ENCODE measurements at places on chromosomes 7 and 10. TPM values are rescaled to one million over a fixed set of nuclear protein-coding genes. Genes with fewer than 3 reads are reported as not detected.

Gene TAF3
- 6.5 TPM for total RNA-seq

Gene FFAR4
- total RNA-seq = not detected

Gene OR2A1
- 0.27 TPM for total RNA-seq

Gene HOXA9
- not detected for total RNA-seq

Measured in fibroblast of the aortic adventitia (primary cell).